Daoy (cell line): ENCODE measurements at places on chromosomes 12 and 14. TPM values are rescaled to one million over a fixed set of nuclear protein-coding genes. Genes with fewer than 3 reads are reported as not detected.

DNA sequence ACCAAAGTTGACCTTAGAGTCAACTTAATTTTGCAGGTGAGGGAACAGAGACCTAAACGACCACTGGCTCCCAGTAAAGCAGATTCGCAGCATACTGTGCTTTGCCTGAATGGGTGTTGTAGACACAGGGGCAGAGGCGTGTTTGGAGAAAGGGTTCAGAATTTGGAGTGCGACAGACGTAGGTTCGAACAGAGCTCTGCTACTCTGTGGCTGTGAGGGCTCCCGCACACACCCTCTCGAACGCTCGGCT is 243 bp upstream of the TOMM20L start:
- DNase-seq, result no peak

GRCh38 chr14:52852810-52853521 is 61.6 kb upstream of the GNPNAT1 start:
- DNase-seq, result no peak

GRCh38 chr14:103072595-103073366 is 11.2 kb upstream of the LBHD2 start:
- no peak for DNase-seq

GRCh38 chr12:3200032-3200617 is 122.9 kb downstream of the TSPAN9 start:
- DNase-seq, result peak; percentile 76

- no peak for DNase-seq
These were observed 233.4 kb upstream of the SYT10 start for GRCh38 chr12:33672836-33673577.

GRCh38 chr14:77485901-77486678 is 12.5 kb downstream of the ISM2 start:
- peak; percentile 86 for DNase-seq

- DNase-seq, result peak; percentile 77
These were observed 130.8 kb downstream of the LLPH start for GRCh38 chr12:65999564-66000280.

- DNase-seq, result no peak
These were observed 798 bp downstream of the CLEC2B start for GRCh38 chr12:9868311-9868801.

GRCh38 chr12:108804271-108804953 is 53.0 kb downstream of the SSH1 start:
- no peak for DNase-seq

SELPLG gene
- total RNA-seq, result 0.21 and 0.23 TPM in 2 replicates

ZNF891 gene
- 0.51 and 0.77 TPM in 2 replicates for total RNA-seq

AGAP2 gene
- 0.03 and 0.29 TPM in 2 replicates for total RNA-seq

PPHLN1 gene
- total RNA-seq, result 84.1 and 91.9 TPM in 2 replicates

LBHD2 gene
- not detected in 2 replicates for total RNA-seq
